ENCODE measurements at places on chromosomes 6 and 20. TPM values are rescaled to one million over a fixed set of nuclear protein-coding genes. Genes with fewer than 3 reads are reported as not detected.

KIF6 gene
- total RNA-seq = 0.65 TPM

- no peaks in the 10 kb centered on the region for H3K4me1 ChIP-seq
- H3K4me3 ChIP-seq = no peak overlapping the region
- H3K36me3 ChIP-seq = no peaks in the 10 kb centered on the region
Measured at GRCh38 chr6:170444056-170444591, 109.0 kb downstream of the PSMB1 start.

GRCh38 chr20:50834599-50835005 is 39.7 kb downstream of the BCAS4 start:
- H3K4me3 ChIP-seq = no peak overlapping the region
- no peak for DNase-seq
- H3K27me3 ChIP-seq = no peaks in the 10 kb centered on the region

GRCh38 chr6:166643891-166644590 is 17.0 kb upstream of the RPS6KA2 start:
- no peak for DNase-seq
- peaks cover 12% of the 10 kb centered on the region for H3K4me1 ChIP-seq
- no peaks in the 10 kb centered on the region for H3K27me3 ChIP-seq
- H3K27ac ChIP-seq = no peak overlapping the region
- H3K4me3 ChIP-seq = no peak overlapping the region

- no peak for DNase-seq
- H3K27me3 ChIP-seq = no peaks in the 10 kb centered on the region
- no peak overlapping the region for H3K4me3 ChIP-seq
- H3K4me1 ChIP-seq = no peaks in the 10 kb centered on the region
- no peaks in the 10 kb centered on the region for H3K36me3 ChIP-seq
- no peak overlapping the region for H3K27ac ChIP-seq
Measured at GRCh38 chr6:10030942-10031537, 383.8 kb downstream of the TFAP2A start.

- no peaks in the 10 kb centered on the region for H3K27me3 ChIP-seq
- no peaks in the 10 kb centered on the region for H3K36me3 ChIP-seq
- no peak for DNase-seq
- H3K4me3 ChIP-seq = no peak overlapping the region
- no peaks in the 10 kb centered on the region for H3K4me1 ChIP-seq
Measured at GRCh38 chr6:90173262-90173925, 123.2 kb downstream of the BACH2 start.

DNA sequence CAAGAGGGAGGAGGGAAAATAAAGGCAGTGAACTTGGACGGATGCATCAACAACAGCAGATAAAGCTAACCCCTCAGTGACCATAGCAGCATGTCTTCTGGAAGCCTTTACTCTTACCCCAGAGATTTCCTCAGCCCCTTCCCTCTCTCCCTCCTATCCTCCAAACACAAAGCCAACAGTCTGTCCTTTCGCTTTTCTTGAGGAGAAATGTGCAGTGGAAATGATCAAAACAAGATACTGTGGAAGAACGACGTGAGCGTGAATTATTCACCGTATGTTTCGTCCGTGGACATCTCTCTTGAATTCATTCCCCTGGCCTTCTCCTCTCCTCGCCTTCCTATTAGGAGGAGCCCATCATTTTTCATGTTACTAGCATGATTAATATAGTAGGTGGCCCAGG is 8.5 kb downstream of the NRN1 start:
- no peak overlapping the region for H3K4me3 ChIP-seq
- peaks cover 85% of the 10 kb centered on the region for H3K27me3 ChIP-seq
- DNase-seq = no peak
- H3K27ac ChIP-seq = no peak overlapping the region
- peaks cover 8% of the 10 kb centered on the region for H3K4me1 ChIP-seq
- H3K36me3 ChIP-seq = no peaks in the 10 kb centered on the region

All from H1 (cell line).